ENCODE measurements at places on chromosomes 1 and 21.

DNA sequence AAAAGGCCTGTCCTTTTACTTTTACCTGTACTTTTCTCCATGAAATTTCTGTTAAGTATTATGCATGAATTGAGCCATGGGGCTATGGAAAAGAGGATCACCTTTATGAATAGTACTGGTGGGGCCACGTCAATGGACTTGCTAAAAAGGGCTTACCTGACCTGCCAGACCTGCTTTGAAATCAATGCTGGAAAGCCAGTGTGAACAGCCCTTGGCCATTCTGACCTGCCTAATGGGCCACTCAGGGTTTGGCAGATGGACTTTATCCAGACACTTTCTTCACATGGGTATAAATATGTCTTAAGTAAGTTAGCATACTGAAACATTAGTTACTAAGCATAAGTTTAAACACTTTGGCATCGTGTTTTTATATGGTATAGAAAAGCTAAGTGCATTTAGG is 8.3 kb upstream of the GUK1 start:
- DNase-seq, result no peak

DNA sequence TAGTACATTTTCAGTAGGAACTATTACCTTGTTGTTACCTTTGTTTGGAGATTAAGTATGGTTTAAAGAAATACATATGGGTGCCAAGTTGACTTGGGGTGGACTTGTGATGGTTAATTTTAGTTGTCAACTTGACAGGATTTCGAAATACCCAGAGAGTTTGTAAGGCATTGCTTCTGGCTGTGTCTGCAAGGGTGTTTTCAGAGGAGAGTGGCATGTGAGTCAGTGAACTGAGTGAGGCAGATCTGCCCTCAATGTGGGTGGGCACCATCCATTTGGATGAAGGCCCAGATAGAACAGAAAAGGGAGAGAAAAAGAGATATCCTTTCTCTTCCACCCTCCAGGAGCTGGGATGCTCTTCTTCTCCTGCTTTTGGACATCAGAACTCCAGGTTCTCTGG is 315.5 kb downstream of the GPATCH2 start:
- no peak for DNase-seq

DNA sequence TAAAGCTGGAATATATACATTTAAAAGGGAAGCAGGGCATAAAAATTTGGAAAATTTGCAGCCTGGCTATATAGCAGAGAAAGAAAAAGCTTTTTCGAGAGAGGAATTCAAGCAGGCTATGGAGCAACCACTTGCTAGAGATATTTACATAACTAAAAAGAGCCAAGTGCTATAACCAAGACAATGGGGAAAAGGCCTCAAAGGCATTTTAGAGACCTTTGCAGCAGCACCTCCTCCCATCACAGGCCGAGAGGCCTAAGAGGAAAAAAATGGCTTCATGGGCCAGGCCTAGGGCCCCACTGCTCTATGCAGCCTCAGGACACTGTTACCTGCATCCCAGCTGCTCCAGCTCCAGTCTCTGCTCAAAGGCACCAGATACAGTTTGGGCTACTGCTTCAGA is 37.0 kb downstream of the CAPN9 start:
- DNase-seq, result no peak

- no peak for DNase-seq
Observed at GRCh38 chr21:44989537-44989886, 49.7 kb downstream of the SLX9 start.

- DNase-seq, result no peak
Observed at GRCh38 chr1:44617703-44618029, 56.6 kb downstream of the TMEM53 start.

DNA sequence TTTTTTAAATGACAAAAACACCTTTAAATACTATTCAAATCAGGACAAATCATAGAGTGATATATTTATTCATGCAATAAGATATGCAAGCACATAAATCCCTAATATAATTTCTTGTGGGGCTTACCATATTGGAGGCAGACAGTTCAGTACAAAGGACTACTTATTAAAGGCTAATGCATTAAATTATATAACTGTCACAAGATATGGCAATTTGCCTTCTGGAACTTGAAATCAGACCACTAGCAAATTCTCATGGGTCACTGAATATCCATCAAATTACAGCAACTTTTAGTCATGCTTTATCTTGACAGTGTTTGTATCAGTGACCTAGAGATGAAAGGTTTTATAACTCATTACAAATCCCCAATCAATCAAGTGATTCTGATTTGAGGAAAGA is 54.1 kb upstream of the NCAM2 start:
- no peak for DNase-seq

GRCh38 chr1:154465621-154466195 is 36.3 kb upstream of the TDRD10 start:
- DNase-seq, result no peak

- DNase-seq, result no peak
Observed at GRCh38 chr1:221419513-221420095, 322.3 kb downstream of the DUSP10 start.

DNA sequence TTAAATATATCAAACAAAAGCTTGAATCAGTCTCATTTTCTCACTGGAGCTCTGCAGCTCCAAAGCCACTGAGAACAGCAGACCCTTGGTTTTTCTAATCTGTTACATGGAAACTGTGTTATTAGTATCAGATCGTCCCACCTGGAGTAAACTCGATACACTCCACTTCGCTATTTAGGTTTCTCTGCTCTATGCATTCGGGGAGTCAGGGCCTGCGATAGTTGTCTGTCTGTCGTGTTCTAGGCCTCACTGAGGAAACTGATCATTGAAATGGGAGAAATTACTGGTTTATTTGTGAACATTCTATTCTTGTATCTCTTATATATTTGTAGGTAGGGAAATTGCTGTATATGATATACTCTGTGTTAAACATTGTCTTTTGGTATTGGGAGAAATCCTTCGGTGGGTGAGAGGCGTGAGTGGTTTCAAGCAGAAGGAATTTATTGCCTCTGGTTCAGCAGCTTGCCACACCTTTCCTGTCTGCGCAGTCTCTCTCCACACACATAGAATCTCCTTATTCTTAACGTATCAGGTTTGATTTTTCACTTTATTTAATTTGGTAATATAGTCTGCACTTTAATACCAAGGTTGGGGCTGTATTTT is 8.5 kb downstream of the PRDM2 start:
- DNase-seq, result no peak

DNA sequence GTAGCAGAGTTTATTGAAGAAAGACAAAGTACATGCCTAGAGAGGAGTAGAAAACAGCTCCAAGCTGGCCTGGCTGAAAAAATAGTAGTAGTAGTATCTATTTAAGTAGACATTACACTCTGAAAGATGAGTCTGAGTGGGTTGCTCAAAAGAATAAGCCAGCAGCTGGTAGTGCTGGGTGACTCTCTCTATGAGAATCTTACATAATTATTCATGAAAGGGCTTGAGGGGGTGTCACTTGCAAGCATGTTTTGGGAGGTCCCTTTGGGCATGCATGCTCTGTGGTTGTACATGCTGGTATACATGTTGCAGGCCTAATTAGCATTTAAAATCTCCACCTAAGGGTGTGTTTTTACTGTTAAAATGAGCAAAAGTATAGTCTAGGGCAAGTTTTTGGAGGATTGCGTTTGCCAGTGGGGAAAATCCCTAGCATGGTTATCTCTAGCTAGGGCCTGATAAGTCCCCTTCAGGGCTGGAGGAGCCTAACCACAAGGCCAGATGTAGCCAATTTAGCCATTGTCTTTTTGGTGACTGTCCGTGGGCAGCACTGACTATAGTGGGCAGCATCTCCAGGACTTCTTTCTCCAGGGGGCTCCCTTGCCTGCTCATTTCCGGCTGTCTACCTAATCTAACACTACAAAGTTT is 11.0 kb upstream of the FCGR2A start:
- no peak for DNase-seq

DNA sequence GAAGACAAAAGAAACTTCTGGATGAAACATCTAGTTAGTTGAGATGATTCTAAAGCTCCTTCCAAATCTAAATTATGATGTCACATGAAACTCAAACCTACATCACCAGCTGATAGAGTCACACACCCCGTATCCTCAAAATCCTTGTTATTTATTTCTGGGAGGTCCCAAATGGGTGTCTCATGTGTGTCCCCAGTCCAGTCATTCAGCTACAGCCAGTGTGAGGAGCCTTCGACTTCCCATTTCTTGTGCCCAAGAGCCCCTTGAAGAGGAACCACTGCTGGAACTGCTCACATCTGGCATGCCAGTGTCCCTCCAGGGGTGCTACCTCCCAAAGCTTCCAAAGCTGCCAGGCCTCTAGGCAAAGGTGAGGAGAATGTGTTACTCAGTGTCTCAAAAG is 32.5 kb upstream of the KCNA3 start:
- DNase-seq, result no peak

- no peak for DNase-seq
Observed at GRCh38 chr1:8133190-8133589, 107.1 kb upstream of the ERRFI1 start.

- no peak for DNase-seq
Observed at GRCh38 chr1:57232500-57232899, 191.4 kb downstream of the DAB1 start.

- no peak for DNase-seq
Observed at GRCh38 chr1:17653276-17653675, 101.9 kb upstream of the ACTL8 start.

DNA sequence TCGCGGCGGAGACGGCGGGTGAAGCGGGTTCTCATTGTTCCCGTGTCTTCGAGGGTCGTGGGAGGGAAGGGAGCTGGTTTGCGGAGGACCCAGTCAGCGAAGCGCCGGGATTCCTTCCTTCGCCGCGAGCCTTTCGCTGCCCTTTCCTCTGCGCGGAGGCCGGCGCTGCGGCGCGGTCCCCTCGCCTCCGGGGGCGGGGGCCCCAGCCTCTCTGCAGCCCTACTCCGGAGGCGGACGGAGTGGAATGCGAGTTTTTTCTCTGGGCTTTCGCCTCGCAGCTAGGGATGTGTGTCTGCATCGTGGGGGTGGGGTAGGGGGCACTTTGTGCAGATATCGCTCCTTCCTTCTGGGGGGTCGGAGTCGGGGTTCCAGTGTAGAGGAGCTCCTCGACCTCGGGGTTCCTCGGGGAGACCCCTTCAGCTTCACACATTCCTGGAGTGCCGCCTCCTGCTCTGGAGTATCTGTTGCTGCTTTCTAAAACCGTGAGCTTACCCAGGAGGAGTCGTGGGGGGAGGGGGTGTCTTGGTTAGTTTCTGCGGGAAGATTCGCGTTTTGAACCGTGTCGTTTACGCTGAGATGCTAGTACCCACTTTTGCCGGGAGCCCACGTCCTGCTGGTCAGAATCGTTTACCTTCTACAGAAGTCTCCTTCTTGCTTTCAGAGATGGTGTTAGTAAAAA is 595 bp downstream of the RNF2 start:
- no peak for DNase-seq

DNA sequence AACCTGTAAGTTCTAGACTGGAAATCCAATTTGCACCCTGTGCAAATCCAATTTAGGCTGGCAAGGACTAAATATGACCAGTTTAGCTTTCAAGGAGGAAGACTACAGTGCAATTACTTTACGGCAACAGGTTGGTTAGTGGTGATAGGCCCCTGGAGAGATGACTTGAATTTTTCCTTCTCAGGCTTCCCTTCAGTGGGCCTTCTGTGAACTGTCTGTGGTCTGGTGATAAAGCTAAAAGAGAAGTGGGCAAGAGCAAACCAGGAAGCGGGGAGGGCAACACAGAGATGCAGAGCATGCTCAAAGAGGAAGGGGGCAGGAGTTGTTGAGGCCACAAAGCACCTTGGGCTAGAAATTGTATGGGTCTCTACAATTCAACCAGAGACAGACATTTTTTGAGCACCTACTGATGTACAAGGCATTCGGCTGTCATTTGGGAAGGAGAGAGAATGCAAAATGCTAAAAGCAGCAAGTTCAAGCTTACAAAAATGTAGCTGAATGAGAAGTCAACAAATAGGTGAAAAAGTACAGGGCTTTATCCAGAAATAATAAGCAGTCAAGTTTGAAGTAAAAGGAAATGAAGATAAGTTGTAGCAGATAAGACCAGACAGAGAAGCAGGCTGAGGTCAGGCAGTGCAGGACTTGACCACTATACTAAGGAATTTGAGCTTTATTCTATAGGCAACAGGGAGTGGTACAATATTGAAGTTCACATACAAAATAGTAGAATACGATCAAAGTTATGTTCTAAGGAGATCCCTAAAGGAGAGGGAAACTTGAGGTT is 23.9 kb downstream of the INPP5B start:
- no peak for DNase-seq

DNA sequence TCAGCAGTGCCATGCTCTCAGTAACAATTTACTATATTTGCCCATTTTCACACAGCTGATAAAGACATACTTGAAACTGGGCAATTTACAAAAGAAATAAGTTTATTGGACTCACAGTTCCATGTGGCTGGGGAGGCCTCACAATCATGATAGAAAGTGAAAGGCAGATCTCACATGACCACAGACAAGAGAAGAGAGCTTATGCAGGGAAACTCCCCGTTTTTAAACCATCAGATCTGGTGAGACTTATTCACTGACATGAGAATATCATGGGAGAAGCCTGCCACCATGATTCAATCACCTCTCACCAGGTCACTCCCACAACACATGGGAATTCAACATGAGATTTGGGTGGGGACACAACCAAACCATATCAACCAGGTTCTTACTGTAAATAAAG is 112.1 kb upstream of the C1orf87 start:
- no peak for DNase-seq

GRCh38 chr1:203172184-203173010 is 3.2 kb downstream of the MYBPH start:
- DNase-seq, result no peak

- DNase-seq, result no peak
Observed at GRCh38 chr1:239387304-239388158, 1.2 kb downstream of the CHRM3 start.

DNA sequence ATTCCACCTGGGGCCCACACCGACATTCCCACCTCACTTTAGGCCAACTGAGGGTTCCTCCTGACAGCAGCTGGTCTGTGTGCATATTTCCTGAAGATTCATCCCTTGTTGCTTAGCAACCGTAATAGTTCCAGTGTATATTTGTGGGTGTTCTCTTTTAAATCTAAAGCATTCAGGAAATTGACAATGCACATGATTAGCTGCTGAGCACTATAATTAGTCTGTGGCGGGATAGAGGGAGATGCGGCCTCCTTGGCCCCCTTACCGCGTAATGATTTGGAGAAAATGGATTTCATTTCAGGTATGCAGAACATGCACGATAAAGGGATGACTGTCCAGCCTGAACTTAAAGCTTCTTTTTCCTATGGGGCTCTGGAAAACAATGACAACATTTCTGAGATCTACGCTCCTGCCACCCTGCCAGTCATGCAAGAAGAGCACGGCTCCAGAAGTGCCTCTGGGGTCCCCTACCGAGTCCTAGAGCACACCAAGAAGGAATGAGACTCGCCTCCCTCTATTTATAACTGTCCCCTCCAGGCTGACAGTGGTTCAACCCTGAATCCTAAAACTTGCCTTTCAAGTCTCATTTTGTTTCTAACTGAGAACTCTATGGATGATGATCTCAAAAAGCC is 33.8 kb upstream of the RCAN3 start:
- no peak for DNase-seq

- DNase-seq, result no peak
Observed at GRCh38 chr1:10539411-10540043, 64.8 kb downstream of the PEX14 start.

GRCh38 chr1:170131450-170131849 is 14.3 kb upstream of the NTMT2 start:
- DNase-seq, result no peak

GRCh38 chr1:3028531-3029282 is 7.4 kb downstream of the ACTRT2 start:
- no peak for DNase-seq

- no peak for DNase-seq
Observed at GRCh38 chr21:14616380-14617039, 70.4 kb upstream of the SAMSN1 start.

Measured in non-pigmented ciliary epithelial cell (primary cell).